Suppressor macrophage (primary cell): ENCODE measurements at places on chromosomes 3 and 15.

GRCh38 chr15:81915990-81916389 is 129.8 kb downstream of the MEX3B start:
- DNase-seq, result no peak

GRCh38 chr15:60297047-60297446 is 100.7 kb downstream of the ANXA2 start:
- no peak for DNase-seq

GRCh38 chr15:101306341-101307047 is 11.4 kb upstream of the SNRPA1 start:
- DNase-seq, result no peak

- no peak for DNase-seq
These were observed 1.4 kb downstream of the PTPRG start for GRCh38 chr3:61562721-61563312.

DNA sequence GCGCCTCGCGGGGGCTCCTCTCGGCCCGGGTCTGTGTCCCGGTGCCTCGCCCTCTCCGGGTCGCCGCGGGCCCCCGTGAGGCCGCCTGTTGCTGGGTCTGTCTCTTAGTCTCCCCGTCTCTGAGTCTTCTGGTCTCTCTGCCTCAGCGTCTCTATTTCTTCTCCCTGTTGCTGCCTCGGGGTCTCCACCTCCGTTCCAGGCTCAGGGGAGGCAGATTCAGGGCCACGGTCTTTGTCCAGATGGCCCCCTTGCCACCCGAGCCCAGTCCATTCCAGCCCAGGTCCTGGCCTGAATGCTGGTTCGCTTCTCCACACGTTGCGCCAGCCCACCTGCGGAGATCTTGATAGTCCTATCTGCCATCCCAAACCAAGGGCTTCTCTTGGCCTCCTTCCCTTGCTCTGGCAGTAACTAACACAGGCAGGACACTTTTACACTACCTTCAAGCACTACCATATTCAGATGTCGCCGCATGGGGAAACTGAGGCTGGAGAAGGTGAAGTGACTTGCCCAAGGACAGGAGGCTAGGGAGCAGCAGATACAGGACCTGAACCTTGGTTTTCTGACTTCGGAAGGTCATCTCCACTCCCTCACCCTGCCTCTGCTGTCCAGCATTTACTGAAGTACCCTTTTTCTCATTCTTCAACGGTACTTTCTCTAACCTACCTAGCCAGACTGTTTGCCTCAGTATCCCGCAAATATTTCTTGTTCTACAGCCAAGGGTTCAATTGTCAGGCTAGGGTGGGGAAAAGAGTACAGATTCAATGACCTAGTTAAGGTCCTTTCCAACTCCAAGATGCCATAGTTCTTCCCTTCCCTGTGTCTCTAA is 616 bp upstream of the IGDCC4 start:
- DNase-seq, result no peak

GRCh38 chr3:11991751-11992150 is 12.4 kb upstream of the SYN2 start:
- no peak for DNase-seq

- DNase-seq, result no peak
These were observed 42.3 kb upstream of the IQSEC1 start for GRCh38 chr3:13115576-13115910.

GRCh38 chr3:113546414-113546893 is 14.1 kb downstream of the SIDT1 start:
- peak; percentile 17 for DNase-seq

GRCh38 chr15:58830556-58830955 is 59.5 kb downstream of the MINDY2 start:
- no peak for DNase-seq

GRCh38 chr3:163722405-163722804 is 1355.9 kb downstream of the SI start:
- no peak for DNase-seq

GRCh38 chr3:63193647-63194046 is 84.5 kb upstream of the SYNPR start:
- DNase-seq, result no peak

GRCh38 chr15:68794863-68795262 is 25.8 kb downstream of the ANP32A start:
- peak; percentile 76 for DNase-seq
